ENCODE measurements at places on chromosomes 3 and 15. TPM values are rescaled to one million over a fixed set of nuclear protein-coding genes. Genes with fewer than 3 reads are reported as not detected.

DNA sequence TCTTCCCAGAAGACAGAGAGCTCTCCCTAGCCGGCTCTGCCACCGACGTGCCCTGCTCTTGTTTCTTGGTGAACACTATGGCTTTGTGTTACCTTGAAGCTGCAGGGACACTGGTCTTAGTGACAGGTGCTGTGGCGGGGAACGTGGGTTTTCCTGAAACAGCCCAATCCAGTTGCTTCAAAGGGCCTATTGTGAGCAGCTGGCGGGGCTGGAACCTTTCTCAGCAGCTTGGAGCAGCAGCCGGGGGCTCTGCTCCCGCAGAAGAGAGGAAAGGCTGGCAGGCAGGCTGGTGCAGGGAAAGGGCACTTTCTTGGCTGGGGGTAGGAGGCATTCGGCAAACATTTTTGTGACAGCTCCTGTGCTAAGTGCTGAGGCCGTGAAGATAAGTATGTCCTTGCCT lies 12.8 kb downstream of the MYZAP start:
- H3K36me3 ChIP-seq: no peaks in the 10 kb centered on the region
- H3K4me1 ChIP-seq: no peaks in the 10 kb centered on the region
- DNase-seq: no peak
- H3K4me3 ChIP-seq: no peak overlapping the region

DNA sequence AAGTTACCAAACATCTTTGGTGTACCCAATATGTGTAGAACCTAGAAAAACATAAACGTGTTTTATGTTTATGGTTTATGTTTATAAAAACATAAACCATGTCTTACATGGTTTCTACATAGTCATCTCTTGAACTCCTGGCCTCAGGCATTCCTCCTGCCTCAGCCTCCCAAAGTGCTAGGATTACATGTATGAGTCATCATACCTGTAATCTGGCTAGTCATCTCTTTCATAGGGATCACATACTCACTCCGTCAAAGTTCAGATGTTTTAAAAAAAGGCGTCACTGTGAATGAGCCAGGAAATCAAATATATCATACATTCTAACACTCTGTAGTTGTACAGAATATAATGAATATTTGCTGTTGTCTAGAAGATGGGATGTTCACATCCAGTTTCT lies 178.6 kb downstream of the CPNE4 start:
- no peaks in the 10 kb centered on the region for H3K4me1 ChIP-seq
- no peaks in the 10 kb centered on the region for H3K27me3 ChIP-seq
- H3K36me3 ChIP-seq: no peaks in the 10 kb centered on the region
- H3K27ac ChIP-seq: no peak overlapping the region
- no peak overlapping the region for H3K4me3 ChIP-seq

DNA sequence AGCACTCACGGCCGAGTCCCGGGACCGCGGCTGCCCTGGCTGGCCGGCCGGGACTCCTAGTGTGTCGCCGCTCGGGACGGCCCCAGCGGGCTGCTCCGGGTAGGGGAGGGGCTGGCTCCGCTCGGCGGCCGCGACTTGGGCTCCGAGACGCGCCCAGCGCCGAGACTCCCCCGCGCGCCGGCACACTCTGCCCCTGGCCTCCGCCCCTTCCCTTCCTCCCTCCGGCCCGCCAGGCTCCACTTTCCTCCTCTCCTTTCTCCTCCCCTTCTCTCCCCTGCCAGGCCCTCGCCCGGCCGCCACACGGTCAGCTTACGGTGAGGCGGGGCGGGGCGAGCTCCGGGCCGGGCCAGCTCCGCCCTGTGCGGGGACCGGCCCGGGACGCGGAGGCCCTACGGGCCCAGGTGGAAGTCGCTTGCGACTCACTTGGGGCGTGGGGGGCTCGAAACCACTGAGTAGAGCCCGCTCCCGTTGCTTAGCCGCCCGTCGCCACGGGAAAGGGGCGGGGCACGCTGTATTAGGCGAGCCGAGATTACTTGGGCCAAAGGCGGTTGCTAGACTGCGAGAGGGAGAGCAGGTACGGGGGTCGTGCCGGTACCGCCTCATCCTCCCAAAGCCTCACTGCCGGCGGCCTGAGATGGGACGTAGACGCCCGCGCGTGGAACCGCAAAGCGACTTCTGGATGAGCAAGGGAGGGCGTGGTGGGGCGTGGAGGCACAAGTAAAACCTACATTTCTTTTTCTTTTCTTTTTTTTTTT lies at the start of gene ITGB5:
Gene ITGB5, minus strand, starts transcription at position 189 of the 755 bp plus-strand sequence. CDS start 365 bp downstream, outside the sequence.
- H3K27ac ChIP-seq: peak within 1 kb of the TSS; percentile 66
- H3K27me3 ChIP-seq: no peaks in the 10 kb centered on the region
- peak within 1 kb of the TSS; percentile 99 for H3K4me3 ChIP-seq
- peak; percentile 89 for DNase-seq

- no peaks in the 10 kb centered on the region for H3K4me1 ChIP-seq
- H3K27ac ChIP-seq: no peak overlapping the region
- H3K27me3 ChIP-seq: no peaks in the 10 kb centered on the region
- no peak overlapping the region for H3K4me3 ChIP-seq
Observed at GRCh38 chr3:58989955-58990354, 59.9 kb downstream of the CFAP20DC start.

The MUC13 gene
- not detected for total RNA-seq

The BMF gene
- 53.3 TPM for total RNA-seq
